ENCODE measurements at places on chromosomes 6 and 20.
A peak's percentile ranks its signal among the peaks of the same experiment; 100 is the strongest.

GRCh38 chr20:47897461-47897860 is 112.2 kb upstream of the SULF2 start:
- no peak for DNase-seq

DNA sequence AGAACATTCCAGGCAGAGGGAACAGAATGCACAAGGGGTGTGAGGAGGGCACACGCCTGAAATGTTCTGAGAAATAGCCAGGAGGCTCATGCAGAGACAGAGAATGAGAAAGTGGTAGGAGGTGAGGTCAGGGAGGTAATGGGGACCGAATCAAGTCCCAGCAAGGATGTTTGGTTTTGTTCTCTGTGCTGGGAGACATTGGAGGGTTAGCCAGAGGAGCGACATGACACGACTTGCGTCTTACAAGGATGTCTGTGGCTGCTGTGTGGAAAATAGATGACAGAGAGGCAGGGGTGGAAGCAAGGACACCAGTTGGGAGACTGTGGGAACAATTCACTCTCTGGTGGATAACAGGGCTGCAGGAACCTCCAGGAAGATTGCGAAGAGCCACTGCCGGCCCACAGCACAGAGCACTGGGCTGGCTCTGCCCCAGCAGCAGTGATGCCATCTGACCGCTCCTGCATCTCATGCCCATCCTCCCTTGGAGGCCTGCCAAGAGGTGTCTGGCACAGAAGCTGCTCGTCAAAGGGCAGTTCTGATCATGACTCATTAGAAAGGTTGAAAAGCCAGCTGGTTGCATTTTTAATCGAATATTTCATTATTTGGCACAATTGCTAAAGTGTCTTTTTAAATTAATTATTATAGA is 57.7 kb upstream of the CD83 start:
- DNase-seq = peak; percentile 58

- no peak for DNase-seq
These were observed 113.6 kb downstream of the FLRT3 start for GRCh38 chr20:14223806-14224205.

DNA sequence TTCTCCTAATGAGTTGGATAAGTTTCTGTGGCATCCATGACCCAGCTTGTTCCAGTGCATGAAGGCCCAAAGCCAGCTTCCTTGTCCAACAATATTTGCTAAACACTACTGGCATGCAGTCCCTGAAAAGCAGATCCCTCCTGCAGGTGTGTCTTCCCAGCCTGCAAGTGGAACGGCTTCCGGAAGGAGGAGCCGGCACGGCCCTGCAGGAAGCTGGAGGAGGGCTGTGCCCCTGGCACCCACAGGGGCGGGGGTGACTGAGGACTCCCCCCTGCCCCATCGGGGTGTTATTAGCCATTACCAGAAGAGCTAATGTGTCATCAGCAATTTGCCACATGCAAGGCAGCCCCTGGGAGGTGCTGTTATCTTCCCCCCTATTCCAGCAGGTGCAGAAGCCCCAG is 27.4 kb downstream of the NPEPL1 start:
- DNase-seq = peak; percentile 86

DNA sequence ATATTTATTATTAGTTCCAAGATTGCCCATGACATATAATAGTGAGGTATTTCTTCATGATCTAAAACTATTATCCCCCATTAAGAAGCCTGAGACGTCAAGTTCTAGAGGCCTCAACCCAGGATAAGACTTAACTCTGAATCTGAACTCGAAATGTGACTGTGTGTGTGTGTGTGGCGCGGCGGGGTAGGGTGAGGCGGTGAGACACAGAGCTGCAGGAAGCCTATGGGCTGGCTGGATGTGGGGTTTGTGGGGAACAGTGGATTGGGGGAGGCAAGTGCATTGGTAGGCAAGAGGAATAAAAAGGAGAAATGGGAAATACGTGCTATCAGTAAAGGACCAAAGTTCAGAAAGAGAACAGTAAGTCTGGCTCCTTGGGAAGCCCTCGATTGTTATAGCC is 66.5 kb upstream of the RNF146 start:
- no peak for DNase-seq

All from LNCaP clone FGC (cell line).